GM12891 (cell line): ENCODE measurements at places on chromosomes 2 and 18.

DNA sequence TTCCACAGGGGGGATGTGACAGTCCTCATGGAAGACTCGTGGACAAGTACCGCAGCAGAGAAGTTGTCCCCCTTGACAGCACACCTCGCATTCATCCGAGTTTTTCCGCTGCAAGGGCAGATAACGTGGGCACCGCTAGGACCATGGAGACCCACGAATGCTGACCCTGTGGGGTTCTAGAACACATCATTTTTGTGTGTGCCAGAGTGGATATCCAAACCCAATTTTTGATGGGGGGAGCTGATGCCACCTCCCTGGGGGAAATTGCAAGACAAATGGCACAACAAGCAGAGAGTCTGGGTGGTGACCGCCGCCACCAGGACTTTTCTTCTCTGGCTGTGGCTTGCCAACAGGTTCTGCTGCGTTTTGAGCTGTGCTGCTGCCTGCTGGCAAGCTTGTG, 46.9 kb downstream of the SP110 start:
- DNase-seq, result no peak

DNA sequence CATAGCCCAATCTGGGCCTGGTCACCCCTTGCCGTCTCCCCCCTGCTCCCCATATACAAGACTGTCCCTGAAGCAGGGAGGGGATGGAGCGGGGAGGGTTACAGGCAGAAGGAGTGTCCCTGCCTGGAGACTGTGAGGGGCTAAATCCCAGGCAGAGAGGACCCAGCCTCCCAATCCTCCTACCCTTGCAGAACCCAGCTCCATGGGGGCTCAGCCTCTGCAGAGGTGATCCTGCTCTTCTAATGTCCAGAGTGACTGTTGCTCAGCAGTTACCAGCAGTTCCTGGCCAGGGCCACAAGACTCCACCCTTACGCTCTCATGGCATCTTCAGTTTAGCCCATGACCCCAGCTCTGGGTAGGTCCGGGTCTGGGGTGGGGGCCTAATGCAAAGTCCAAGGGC, 58.1 kb downstream of the COA5 start:
- no peak for DNase-seq

- no peak for DNase-seq
Observed at GRCh38 chr2:203857656-203858055, 9.9 kb upstream of the CTLA4 start.

DNA sequence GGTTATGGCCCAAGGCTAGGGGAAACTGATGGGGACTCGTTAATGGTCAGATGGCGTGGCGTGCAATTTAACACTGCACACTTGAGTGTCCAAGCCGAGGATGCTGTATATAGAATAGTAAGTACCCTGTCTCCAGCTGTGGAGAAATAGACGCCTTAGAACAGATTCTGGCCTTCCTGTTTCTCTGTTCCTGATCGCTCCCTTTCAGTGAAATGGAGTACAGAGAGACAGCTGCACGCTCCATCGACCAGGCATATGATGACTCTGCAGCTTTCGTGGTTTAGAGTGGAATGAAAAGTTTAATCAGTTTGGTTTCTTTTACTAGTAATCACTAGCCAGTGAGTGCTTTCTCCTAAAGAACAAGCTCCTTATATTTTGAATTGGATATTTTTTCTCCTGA, 213.4 kb downstream of the NEDD4L start:
- peak; percentile 23 for DNase-seq
